ENCODE measurements at places on chromosomes 1 and 21. TPM values are rescaled to one million over a fixed set of nuclear protein-coding genes. Genes with fewer than 3 reads are reported as not detected.

- DNase-seq: no peak
Observed at GRCh38 chr1:186927884-186928283, 99.1 kb downstream of the PLA2G4A start.

DNA sequence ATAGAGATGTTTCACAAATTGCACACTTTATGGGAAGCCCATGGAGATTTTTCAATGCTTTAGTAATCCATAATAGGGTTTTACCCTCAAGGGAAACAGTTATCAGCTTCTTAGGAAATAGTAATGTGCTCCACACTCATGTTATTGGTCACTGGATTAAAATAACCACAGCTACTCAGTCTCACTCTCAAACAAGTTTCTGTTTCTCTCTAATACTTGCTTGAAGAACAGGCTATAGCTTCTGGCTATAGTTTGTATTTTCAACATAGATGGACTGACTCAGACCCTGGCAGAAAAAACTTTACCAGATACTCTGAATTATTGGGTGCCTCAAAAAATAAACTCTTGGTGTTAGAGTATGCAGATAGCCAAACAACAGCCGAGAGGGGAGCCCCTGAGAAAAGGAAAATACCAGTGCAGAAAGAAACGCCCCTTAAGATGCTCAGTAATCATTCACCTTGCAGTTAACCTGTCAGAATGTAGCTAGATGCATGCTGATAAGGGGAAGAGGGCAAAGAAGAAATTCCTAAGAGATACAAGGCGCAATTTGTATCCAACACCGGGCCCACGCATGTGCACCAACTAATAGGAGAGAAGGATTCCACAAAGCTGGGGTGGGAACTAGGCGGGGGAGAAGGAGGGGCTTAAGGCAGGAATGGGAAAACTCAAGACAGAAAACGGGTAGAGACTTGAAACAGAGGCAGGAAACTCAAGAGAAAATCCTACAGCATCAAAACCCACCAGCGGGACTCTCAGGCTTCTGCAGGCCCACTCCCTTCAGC lies 30.4 kb upstream of the PDE4B start:
- DNase-seq: peak; percentile 4

DNA sequence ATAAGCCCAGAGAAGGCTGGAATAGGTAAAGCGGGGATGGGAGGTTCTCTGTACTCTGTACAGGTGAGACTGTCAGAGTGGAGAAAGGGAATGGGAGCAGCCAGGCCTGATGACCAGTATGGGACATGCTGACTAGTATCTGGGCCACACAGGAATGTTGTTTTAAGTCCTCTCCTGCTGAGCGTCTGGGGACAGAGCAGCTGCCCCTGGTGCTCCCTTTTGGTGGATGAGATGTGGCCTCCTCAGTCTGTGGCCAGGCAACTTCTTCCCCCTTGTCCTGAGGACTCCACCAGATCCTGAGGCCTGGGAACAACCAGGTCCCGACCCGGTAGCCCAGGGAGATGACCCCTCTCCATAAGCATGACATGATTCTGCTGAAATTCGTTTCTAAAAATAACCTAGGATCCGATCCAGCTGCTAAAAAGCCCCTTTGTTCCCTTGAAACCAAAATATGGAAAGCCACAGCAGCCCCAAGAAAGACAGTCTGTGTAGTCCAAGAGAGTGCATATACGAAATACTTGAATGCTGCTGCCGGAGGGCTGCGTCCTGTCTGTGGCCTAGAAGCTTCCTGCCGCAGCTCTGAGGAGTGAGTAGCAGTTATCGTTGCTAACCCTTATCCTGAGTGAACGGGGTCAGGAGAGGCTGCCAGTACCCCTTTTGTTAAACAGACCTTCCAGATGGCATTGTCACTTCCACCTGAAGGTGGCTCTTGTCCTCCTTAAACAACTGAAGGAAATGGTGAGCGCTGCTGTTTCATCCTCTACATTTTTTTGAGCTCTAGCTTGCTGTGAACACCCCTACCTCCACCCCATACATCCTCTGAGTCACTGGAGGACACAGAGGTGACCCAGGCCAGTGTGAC lies 47.1 kb downstream of the ATP2B4 start:
- DNase-seq: peak; percentile 71

DNA sequence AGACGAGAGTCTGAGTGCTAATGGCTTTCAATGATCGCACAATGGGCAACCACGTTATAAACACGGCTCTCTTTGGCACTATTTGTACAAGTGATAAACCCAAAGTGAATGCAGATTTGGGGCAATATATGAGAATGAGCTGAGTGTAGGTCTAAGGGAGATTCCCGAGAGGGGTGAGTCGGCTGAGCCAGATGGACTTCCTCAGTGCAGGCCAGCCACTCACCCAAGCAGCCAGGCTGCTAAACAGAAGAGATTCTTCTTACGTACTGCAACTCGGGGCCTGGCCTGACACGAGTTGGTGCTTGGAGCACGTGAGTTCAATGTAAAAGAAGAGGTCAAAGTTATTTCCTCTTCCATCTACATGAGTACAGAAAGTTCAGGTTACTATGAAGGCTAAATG lies 6.2 kb upstream of the MIXL1 start:
- DNase-seq: peak; percentile 38

DNA sequence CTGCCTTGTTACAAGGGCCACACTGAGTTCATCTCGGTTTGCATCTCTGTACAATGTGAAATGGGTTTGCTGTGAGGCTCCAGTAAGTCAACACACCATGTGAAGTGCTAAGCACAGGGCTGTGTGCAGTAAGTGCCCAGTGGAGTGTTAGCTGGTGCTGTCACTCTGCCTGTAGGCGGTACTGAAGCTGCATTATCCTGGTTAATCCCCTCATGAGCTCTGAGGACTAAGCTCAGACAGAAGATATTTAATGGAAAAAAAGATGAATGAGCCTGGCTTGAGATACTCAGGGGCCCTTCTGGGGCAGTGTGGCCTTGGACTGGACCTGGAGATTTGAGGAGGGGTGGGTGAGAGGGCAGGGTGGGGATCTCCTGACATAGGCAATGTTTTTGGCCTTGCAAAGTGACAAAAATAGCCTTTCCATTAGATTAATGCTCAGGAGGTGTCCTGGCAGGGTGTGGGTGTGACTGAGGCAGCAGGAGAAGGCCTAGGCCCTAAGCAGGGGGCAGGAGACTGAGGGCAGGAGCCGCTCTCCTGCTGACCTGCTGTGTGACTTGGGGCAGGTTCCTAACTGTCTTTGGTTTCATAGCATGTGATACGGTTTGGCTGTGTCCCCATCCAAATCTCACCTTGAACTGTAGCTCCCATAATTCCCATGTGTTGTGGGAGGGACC lies 570.5 kb downstream of the PTPRU start:
- no peak for DNase-seq

GRCh38 chr21:37647781-37648180 lies 268.5 kb downstream of the KCNJ6 start:
- DNase-seq: no peak

DNA sequence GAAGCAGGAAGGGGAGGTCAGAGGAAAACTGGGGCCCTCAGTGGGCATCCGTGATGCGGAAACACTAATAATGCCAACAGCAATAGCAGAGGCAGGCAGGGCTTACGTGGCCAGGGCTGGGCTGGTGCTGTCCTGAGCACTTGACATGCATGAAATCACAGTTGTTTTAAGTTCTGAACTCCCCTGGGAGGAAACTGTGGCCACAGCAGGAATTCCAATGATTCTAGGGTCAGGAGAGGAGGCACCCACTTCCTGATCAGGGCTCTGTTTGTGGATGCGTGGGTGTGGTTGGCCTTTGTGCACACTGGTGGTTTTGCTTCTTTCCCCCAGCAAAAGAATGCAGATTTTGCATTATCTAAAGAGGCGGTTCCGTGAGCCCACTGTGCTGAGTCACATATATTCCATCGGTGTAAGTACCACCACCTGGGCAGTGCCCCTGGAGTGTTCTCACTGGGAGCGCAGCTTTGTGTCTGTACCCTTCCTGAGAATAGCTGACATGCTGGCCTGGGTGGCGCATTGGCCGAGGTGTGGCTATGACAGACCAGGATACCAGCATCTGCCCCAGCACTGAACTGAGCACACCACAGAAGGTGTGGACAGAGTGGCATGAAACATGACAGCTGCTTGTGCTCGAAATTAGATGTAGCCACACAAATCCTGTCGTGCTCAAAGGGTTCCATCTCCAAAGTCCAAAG lies 71.0 kb downstream of the PDE9A start:
- DNase-seq: peak; percentile 61

GRCh38 chr1:59128239-59128736 lies 168.6 kb upstream of the FGGY start:
- DNase-seq: no peak

DNA sequence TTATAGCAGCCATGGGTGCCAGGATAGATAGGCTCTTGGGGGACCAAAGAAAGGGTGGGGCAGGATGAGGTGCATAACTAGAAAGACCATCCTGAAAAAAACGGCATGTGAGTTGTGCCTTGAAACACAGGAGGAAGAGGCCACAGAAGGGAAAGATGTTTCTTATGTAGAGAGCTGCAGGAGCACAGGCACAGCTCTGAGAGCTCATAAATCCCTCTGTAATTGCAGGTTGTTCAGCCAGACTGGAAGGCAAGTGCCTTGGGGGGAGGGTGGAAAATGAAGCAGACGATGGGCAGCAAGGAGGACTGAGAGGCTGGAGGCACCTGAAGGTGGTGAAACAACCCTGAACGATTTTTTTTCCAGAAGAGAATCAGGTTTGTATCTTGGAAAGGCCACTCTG lies 170.7 kb downstream of the NR5A2 start:
- no peak for DNase-seq

DNA sequence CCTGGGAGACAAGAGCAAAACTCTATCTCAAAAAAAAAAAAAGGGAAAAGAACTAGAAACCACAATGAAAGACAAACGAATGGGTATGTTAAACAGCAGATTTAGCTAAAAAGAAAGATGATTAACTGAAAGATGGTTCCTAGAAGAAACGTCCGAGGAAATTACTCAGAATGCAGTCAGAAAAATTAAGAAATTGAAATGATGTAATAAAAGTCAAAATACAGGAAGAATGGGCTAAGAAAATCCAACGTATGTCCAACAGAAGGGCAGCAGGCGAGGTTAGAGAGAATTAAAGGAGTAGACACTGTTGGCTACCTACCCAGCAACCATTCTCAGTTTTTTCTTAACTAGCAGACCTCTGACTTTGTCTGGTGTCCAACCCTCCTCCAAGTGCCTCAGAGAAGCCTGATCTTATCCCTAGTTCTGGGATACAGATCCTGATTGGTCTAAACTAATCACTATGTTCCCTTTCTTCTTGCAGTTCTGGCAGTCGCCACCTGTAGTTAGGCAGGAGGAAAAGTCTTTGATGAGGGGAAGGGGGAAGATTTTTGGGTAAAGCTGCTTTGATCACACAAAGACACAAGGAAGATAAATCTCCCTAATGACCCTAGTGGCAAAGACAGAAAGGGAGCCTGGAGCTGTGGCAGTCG lies 25.7 kb downstream of the GPR161 start:
- DNase-seq: no peak

- no peak for DNase-seq
Observed at GRCh38 chr1:190019717-190020116, 457.9 kb downstream of the BRINP3 start.

The SSR2 gene
- 393 TPM for total RNA-seq

The NHLH1 gene
- total RNA-seq: 0.13 TPM

The C1orf226 gene
- total RNA-seq: 6.6 TPM

The OR2M3 gene
- not detected for total RNA-seq

The RXFP4 gene
- not detected for total RNA-seq

The ASCL5 gene
- not detected for total RNA-seq

The BRDT gene
- total RNA-seq: not detected

The IGSF9 gene
- total RNA-seq: 8.2 TPM

The TNFRSF4 gene
- total RNA-seq: 0.28 TPM

The DCDC2B gene
- total RNA-seq: not detected
